G401 (cell line): ENCODE measurements at places on chromosomes 16 and 17. TPM values are rescaled to one million over a fixed set of nuclear protein-coding genes. Genes with fewer than 3 reads are reported as not detected.

DNA sequence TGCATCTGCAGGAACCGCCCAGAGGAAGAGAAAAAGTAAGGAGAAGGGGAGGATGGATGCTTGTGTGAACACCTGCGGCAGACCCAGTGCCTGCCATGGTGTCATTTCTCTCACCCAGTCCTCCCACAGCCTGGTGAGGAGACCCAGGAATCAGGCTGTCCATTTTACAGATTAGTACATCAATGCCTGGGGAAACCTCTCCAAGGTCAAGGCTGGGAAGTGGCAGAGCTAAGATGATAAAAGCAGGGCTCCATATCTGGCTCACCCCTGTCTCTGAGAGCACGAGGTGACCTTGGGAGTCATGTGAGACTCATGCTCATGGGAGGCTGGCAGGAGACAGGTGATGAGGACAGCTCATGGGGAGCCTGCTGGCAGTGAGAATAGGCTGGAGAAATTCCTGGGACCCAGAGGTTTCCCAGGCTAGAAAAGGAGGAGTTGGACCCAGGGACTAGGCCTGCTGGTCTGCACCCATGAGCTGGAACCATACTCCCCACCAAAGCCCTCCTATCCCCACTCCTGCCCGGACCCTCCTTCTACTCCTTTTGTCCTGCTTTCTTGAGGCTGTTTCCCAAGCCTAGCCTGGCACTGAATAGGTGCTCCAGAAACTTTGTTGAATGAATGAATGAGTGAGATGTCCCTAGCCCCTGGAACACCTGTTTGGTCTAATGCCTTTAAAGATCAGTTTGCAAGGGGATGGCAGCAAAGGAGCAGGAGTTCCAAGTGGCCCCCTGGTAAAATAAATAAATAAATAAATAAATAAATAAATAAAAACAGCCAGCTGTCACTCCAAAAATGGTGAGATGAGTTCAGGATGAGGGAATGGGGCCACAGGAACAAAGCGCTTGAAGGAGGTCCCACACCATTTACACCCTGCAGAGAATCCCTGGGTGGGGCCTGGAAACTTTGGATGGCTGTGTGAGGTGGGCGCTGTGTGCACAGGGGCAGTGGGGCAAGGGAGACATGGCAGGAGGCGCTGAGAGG lies 1.6 kb downstream of the ZNF629 start:
- DNase-seq, result no peak

The NFE2L1 gene
- total RNA-seq, result 19.5 and 21.3 TPM in 2 replicates

The TBC1D3K gene
- 0.43 and 1.1 TPM in 2 replicates for total RNA-seq

- DNase-seq, result no peak
Measured at GRCh38 chr16:80105160-80105559, 435.6 kb upstream of the DYNLRB2 start.

- DNase-seq, result no peak
Measured at GRCh38 chr17:41065829-41066624, at the start of gene KRTAP2-4. KRTAP2-4 (minus strand) TSS chr17:41065879; CDS start chr17:41065845, 34 bp downstream.

The HOXB4 gene
- 0.78 and 2.2 TPM in 2 replicates for total RNA-seq

DNA sequence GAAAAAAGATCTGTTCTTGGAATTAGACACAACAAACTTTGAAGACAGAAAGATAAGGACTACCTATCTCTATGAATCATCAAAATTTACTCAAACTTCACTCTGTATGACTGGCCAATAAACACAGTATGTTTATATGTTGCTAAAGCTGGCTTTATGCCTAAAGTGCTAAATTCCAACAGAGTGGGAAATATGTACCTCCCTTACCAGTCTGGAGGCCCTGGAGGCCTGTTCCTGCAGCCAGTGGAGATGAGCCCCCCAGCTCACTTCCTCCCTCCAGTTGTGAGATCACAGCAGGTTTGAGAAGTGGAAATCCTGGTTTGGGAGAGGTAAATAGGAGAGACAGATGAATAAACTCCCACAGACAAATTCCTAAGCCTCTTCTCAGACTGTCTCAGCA lies 9.0 kb downstream of the ZNF23 start:
- no peak for DNase-seq

The NQO1 gene
- total RNA-seq, result 380 and 386 TPM in 2 replicates

- DNase-seq, result no peak
Measured at GRCh38 chr16:58230259-58230658, 32.4 kb upstream of the CSNK2A2 start.

GRCh38 chr17:13355054-13355453 lies 246.7 kb downstream of the HS3ST3A1 start:
- DNase-seq, result no peak

DNA sequence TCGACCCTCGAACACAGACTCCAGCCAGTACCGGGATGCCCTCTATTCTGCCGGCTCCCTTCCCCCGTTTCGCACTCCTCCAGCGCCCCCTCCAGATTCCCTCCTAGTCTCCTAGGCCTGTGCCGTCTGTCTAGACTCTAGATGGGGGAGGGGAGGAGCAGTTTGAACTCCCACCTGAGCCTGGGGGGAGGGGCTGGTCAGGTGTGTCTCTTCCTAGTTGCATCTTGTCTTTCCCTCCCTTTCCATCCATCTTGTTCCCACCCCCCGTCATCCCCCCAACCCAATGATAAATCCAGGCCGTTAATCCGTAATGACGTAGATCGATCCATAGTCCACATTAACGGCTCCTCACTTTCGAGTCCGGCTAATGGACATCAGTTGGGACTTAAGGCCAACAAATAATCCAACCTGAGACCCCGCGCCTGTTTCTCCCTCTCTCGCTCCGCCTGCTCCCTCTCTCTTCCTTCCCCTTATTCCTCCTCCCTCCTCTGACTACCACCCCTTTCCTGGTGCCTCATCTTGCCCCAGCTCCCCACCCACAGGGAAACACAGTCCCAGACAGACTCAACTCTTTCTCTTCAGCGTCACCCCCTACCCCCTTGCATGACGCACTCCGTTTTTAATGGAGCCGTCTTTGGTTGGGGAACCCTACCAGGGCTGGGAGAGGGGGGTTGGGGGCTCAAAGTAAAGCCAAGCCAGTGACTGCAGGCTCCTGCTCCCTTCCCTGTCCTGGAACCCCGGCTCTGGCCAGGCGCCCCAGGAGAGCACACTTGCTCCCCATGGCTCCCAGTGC lies 3.4 kb upstream of the HOXB5 start:
- no peak for DNase-seq

- no peak for DNase-seq
Measured at GRCh38 chr17:48530887-48531272, at the start of gene HOXB1. HOXB1 (minus strand) TSS chr17:48531011; CDS start chr17:48530904, 107 bp downstream.

The KRT36 gene
- total RNA-seq, result not detected in 2 replicates

The SCIMP gene
- total RNA-seq, result not detected in 2 replicates

DNA sequence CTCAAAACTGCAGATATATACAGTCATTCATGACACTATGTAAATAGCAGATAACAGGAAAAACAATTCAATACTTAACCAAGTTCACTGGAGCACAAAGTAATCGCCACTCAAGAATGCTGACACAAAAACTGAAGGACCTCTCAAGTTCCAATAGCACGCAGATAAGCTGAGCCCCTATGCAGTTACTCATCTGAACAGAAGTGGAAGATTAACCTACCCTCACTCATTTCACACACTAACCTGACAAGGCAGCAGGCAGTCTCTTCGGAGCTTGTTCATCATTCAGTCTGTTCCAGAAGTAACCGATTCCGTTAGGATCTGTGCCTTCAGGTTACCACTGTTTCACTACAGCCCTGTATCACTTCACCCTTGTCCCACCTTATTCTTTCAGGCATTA lies 6.0 kb downstream of the HELZ start:
- no peak for DNase-seq

DNA sequence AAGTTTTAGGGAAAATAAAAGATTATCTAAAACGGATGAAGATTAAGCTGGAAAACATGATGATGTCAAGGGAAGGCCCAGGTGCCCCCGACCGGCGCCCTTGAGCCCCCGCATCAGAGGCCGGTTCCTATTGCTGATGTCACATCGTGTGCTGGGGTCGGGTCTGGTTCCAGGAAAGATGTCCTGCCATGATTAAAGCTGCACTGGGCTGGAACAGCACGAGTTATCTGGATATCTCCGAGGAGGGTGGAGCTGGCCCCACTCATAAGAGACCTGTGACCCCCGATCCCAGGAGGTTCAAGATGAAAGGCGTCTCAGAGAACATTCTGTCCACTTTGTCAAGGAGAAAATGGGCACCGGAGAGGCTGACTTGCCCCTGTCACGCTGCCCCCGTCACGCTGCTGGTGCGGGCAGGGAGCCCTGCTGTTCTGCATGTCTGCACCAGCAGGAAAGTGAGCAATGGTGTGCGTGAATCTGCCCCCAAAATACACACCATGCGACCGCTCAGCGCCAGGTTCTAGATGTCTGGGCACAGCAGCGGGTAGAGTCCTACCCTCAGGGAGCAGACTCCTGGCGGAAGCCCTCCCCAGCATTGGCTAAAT lies 53.0 kb downstream of the ENGASE start:
- no peak for DNase-seq

- no peak for DNase-seq
Measured at GRCh38 chr17:2011411-2012371, 13.4 kb downstream of the RTN4RL1 start.

GRCh38 chr16:66471264-66471663 lies 44.2 kb downstream of the BEAN1 start:
- DNase-seq, result no peak

DNA sequence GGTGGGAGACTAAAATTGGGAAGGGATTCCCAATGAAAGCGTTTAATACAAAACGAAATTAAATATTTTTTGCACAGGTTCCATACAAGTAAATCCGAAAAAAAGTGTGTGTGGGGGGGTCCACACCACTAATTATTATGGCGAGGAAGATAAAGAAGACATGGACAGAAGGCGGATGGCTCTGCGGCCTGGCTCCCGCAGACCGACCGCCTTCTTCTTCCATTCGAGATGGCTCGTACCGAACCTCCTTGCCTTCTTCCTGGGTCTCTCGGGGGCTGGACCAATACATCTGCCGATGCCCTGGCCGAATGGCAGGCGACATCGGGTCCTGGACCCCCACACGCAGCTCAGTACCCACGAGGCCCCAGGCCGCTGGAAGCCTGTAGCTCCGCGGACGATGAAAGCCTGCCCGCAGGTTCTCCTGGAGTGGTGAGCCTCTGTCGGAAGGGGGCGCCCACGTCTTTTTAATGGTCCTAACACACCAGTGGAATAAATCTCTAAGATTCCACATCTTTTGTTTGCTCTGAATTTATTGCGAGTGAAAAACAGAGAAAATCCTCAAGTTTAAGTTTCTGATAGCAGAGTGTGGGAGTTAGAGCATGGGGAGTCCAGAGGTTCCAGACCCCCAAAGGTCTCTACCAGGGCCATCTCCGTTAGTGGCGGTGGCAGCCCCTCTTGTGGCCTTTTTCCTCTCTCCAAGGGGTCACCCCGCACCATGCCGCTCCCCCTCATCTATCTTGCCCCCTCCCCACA lies 1.4 kb downstream of the PRAC2 start:
- DNase-seq, result peak; percentile 76

GRCh38 chr17:64202683-64203344 lies 60.2 kb downstream of the TEX2 start:
- peak; percentile 81 for DNase-seq

GRCh38 chr16:54110016-54110981 lies 176.3 kb downstream of the IRX3 start:
- no peak for DNase-seq

The CRHR1 gene
- total RNA-seq, result not detected in 2 replicates

GRCh38 chr17:17886226-17886625 lies 49.4 kb upstream of the SREBF1 start:
- no peak for DNase-seq

The FOXN1 gene
- total RNA-seq, result not detected in 2 replicates

DNA sequence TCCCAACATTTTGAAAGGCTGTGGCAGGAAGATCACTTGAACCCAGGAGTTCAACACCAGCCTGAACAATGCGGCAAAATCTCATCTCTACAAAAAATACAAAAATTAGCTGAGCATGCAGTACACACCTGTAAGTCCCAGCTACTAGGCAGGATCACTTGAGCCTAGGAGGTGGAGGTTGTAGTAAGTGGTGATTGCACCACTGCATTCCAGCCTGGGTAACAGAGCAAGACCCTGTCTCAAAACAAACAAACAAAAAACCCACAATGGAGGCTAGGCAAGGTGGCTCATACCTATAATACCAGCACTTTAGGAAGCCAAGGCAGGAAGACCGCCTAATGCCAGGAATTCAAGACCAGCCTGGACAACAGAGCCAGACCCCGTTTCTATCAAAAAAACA lies 12.0 kb downstream of the APPBP2 start:
- no peak for DNase-seq

The TBC1D3B gene
- not detected in 2 replicates for total RNA-seq
